ENCODE measurements at places on chromosomes 4 and X.
A peak's percentile ranks its signal among the peaks of the same experiment; 100 is the strongest.

- DNase-seq = peak; percentile 11
Observed at GRCh38 chrX:69285881-69286564, 120.8 kb upstream of the PJA1 start.

- DNase-seq = no peak
Observed at GRCh38 chr4:47482326-47482725, 2.7 kb upstream of the ATP10D start.

GRCh38 chrX:106894392-106894909 is 8.7 kb downstream of the RIPPLY1 start:
- no peak for DNase-seq

DNA sequence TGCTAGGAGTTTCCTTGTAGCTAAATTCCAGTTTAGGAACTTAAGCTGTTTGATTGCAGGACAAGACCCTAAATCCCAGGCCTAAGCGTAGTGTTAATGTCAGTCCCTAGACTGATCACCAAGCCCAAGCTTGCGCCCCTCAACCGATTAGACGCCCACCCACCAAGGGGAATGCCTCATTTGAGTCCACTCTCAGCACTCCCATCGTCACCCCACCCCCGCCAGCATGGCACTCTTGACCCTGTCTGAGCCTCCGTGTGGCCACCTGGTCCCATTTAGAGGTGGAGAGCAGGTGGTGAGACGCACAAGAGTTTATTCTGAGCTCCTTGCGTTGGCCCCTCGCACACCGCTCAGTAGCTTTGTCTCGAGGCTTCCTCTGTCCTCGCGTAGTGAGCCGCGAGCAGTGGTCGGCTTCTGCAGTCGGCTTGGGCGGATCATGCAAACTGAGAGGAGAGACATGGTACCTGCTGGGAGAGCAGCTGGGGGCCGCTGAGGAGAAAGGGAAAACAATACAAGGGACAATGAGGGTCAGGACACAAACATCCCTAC is 48.5 kb upstream of the ZNF157 start:
- DNase-seq = no peak

DNA sequence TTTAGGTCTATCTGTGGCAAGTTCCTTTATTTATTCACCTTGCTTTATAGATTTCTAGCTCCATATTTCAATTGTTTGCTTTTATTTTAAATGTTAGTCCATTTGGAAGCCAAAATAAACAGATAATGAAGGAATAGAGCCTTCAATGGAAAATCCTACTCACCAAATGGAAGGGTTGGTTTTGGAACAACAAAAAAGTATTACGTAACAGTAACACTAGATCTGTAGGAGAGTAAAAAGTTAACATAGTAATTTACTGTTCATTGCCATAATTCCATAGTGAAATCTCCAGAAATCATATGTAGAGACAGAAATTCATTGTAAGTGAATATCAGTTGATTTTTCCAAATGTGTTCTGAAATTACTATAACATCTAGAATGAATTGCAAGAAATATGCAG is 34.6 kb downstream of the NWD2 start:
- DNase-seq = no peak

GRCh38 chr4:8192748-8193738 is 6.0 kb upstream of the SH3TC1 start:
- no peak for DNase-seq

- DNase-seq = no peak
Observed at GRCh38 chr4:183675625-183676024, 16.5 kb downstream of the TRAPPC11 start.

DNA sequence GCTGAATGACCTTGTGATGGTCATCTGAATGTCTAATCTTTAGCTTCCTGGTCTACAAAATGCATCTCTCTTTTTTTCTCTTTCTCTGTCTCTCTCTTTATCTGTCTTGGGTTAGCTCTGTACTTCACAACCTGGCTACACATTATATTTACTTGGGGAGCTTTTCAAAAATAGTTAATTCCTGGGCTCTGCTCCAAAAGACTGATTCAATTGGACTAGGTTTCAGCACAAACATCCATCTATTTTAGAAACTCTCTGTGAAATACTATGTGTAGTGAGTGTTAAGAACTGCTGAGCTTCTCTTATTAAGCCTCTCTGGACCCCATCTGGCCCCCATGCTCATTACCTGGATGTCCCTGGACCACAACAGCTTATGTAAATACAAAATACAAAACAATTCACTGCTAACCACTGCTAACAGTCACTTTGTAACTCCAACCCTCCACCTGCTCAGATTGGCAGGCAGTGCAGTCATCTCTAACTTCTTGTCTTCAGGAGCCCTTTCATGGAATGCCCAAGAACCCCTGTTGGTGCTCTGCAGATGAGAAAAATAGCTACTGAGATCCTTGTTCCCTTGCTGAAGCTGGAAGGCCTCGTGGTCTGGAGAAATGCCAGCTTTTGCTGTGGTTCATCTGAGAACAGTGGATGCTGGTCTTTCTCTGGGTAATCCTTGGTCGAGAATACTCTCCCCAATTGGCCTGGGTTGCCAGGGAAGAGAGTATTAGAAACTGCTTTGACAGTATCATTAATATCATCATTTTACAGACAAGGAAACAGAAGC is 14.8 kb upstream of the BOD1L1 start:
- DNase-seq = no peak

DNA sequence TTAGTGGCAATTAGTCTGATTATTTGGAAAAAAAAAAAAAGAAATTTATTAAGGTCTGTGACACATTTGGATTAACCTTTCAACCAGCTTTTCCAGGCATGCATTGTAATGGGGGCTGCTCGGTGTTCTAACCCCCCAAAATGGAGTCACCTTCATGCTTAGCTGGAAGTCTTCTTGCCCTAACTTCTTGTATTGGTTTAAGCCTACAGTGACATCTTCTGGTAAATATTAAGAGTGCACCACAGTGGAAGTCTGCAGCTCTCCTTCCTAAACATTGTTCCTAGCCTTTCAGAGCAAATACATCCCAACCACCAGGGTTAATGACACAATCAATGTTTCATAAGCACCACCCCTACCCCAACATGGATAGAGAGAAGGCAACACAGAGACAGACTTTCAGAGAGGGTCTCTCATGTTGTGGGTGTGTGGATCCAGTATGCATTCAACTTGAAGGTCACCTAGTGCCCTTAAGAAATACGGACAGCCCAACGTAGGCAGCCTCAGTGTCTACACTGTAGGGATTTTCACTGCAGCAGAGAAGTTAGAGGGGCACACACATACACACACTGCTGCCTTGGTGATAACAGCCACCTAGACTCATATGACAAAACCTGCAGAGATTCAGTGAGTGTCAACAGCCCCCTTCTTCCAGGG is 142.9 kb upstream of the MBNL3 start:
- DNase-seq = no peak

GRCh38 chr4:142719854-142720541 is 126.1 kb downstream of the INPP4B start:
- DNase-seq = no peak

- no peak for DNase-seq
Observed at GRCh38 chrX:71629467-71629866, 11.2 kb upstream of the CXCR3 start.

DNA sequence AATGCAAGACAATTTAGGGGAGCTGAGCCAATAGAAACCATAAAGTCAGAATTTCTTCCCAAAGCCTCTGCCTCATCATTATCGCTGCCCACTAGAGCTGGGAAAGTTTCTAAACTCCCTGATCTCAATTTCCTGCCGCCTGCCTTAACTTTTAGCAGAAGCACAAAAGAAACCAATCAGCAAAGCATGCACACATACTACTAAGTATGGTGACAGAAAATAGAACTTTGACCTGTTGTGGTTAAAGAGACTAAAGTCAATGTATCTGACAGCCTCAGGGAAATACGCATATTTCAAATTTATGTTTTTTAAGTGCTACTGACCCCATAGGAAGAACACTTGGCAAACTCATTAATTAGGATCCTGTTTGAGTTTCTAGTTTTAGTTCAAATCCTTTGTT is 10.1 kb downstream of the STK26 start:
- no peak for DNase-seq

DNA sequence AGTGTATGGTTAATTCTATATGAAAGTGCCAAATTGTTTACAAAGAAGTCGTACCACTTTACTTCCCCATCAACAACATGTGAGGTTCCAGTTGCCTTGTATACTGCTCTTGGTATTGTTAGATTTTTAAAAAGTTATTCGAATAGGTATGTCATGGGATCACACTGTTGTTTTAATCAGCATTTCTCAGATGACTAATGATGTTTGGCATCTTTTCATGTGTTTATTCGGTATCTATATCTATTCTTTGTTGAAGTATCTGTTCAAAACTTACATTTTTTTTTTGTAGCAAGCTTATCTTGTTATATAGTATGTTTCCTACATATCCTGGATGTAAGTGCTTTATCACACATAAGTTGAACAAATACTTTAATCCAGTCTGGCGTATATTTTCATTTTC is 99.4 kb upstream of the MAB21L2 start:
- DNase-seq = no peak

DNA sequence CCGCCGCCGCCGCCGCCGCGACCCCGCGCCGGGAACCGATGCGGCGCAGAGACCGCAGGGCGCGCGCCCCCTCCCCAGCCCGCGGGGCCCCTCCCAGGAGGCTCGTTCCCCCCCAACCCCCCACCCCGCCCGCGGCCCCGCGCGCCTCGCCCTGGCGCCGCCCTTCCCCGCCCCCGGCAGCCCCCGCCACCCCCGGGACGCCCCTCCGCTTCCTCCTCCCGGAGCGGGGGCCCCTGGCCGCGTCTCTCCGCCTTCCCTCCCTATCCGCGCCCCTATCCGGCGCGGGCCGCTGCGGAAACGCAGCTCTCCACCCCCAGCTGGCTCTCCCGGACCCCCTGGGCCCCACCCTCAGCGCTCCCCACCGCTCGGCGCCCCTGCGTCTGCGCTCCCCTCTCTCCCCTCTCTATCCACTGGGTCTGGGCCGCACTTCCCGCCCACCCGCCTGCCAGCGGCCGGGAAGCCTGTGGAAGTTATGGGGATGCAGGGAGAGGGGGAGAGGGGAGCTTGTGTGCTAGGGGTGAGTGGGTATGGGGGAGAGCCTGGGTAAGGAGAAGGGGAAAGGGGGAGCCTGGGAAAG is at the start of gene TMEM271:
TSS of gene TMEM271 (minus strand) at position 51 of the 577 bp plus-strand sequence. CDS start 233 bp downstream, outside the sequence.
- DNase-seq = no peak

- no peak for DNase-seq
Observed at GRCh38 chrX:53125506-53125905, 31.6 kb downstream of the KANTR start.

DNA sequence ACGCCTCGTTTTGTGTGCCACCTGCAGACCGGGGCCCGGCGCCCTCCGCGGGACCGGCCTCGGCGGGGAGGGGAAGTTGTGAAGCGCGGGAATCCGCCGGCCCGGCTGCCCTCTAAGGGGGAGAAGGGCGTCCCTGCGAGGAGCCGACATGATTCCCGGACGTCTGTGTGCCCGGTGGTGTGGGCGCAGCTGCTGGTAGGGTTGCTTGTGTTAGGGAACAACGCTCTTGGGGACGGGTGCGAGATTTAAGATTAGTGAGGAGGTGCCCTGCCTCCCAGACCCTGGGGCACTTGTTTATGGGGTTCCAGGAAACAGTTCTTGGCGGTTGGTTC is 627 bp downstream of the CDKN2AIP start:
- DNase-seq = no peak

GRCh38 chrX:153708415-153708814 is 15.8 kb downstream of the BCAP31 start:
- DNase-seq = no peak

- DNase-seq = no peak
Observed at GRCh38 chrX:69357317-69357716, 146.8 kb upstream of the NALF2 start.

DNA sequence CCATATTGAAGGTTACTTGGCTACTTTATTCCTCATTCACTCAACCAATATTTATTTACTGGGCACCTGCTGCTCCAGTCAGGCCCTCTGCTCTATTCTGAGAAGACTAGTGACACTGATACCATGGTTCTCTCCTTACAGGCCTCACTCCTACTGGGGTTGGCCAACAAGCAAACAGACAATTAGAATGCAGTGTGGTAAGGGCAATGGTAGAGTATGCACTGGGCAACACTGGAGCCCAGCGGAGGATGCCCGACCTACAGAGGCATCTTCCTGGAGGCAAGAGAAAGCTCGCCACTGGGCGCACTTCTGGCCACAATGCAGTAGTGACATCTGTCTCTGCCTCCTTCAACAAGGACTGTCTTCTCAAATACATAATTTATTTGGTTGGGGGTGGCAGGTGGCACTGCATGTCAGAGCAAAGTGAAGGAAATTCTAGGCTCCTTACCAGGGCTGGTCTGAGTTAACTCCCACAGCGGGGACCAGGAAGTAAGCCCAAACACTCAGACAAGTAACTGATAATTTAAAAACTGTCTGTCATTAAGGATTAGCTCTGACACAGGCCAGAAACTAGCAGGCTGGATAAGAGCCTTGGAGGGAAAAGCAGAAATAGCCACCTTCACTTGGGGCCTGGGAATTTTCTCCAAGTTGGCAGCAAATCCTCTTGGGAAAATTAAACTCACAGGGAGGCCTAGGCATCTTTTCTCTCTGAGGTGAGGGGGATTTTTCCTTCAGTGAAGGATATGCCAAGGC is 150.7 kb upstream of the EOLA2 start:
- DNase-seq = no peak

DNA sequence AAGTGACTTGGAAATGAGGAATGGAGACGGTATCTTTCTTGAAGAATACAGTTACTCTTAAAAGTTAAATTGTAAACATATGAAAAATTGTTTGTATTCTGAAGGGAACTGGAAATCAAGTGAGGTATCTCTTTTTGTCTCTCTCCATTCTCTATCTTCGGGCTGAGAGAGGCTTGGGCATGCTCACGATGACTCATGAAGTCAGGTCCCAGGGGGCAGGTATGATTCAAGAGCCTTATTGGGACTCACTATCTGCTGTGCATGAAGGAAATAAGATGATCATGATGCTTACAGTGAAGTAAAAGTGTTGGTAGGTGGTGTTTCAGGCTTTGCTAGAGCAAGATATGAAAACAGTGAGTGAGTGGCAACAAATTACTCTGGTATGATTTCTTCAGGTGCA is 200.4 kb upstream of the PITX2 start:
- DNase-seq = no peak

GRCh38 chrX:9442056-9442455 is 22.8 kb upstream of the TBL1X start:
- DNase-seq = no peak

DNA sequence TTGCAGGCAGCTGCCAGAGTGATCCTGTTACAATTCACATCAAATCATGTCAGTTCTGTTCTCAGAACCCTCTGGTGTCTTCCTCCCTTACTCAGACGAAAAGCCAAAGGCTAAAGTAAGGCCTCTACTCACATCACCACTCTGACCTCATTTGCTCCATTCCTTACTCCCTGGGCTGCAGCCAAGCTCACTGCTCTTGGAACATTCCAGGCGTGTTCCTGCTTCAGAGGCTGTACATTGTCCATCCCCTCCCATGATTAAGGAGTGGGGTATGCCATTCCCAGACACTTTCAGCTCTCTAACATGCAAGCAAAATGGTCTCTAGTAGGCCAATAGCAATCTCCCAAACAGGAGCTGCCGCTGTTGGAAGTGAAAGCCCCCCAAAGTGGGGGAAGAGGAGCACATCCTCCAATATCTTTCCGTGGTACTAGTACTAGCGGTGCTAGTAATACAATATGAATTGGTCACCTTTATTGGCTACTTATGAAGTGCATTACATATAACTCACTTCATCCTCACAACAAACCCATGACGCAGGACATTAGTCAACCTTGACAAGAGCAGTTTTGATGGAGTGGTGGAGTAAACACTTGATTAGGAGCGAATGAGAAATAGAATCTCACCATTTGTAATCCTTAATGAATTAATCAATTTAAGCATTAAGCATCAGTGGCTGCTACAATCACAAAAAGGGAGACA is 15.0 kb downstream of the GAB3 start:
- no peak for DNase-seq
